ENCODE measurements at places on chromosomes 5 and 9. TPM values are rescaled to one million over a fixed set of nuclear protein-coding genes. Genes with fewer than 3 reads are reported as not detected.

GRCh38 chr5:126523818-126524510, 71.1 kb downstream of the ALDH7A1 start:
- H3K4me3 ChIP-seq: no peak overlapping the region
- no peaks in the 10 kb centered on the region for H3K27me3 ChIP-seq
- H3K36me3 ChIP-seq: no peaks in the 10 kb centered on the region
- peaks cover 9% of the 10 kb centered on the region for H3K4me1 ChIP-seq
- DNase-seq: no peak

KCNIP1 gene
- 7.0 TPM for total RNA-seq

- H3K4me1 ChIP-seq: no peaks in the 10 kb centered on the region
- H3K27me3 ChIP-seq: no peaks in the 10 kb centered on the region
- H3K36me3 ChIP-seq: no peaks in the 10 kb centered on the region
- H3K27ac ChIP-seq: peak overlapping the region; percentile 95
- no peak for DNase-seq
- H3K4me3 ChIP-seq: peak overlapping the region; percentile 94
These were observed 714 bp downstream of the SEC24A start for GRCh38 chr5:134649163-134649835.

DNA sequence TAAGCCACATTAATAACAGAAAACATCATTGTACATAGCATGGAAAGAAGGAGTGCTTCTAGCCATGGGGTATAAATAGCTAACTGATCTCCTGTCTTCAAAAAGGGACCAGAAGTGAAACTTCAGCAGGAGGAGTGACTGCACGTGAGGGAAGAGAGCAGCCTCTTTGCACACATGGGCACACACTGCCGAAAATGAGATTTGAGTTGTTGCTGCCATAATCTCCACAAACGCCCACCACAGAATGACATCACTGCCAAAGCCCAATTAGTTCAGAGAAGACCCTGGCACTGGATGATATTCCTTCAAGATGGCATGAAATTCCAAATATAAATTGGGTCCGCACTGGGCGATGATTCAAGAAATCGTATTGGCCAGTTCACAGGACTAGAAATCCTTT, 238.9 kb upstream of the NR4A3 start:
- DNase-seq: no peak
- H3K4me3 ChIP-seq: no peak overlapping the region
- no peak overlapping the region for H3K27ac ChIP-seq
- no peaks in the 10 kb centered on the region for H3K36me3 ChIP-seq

DNA sequence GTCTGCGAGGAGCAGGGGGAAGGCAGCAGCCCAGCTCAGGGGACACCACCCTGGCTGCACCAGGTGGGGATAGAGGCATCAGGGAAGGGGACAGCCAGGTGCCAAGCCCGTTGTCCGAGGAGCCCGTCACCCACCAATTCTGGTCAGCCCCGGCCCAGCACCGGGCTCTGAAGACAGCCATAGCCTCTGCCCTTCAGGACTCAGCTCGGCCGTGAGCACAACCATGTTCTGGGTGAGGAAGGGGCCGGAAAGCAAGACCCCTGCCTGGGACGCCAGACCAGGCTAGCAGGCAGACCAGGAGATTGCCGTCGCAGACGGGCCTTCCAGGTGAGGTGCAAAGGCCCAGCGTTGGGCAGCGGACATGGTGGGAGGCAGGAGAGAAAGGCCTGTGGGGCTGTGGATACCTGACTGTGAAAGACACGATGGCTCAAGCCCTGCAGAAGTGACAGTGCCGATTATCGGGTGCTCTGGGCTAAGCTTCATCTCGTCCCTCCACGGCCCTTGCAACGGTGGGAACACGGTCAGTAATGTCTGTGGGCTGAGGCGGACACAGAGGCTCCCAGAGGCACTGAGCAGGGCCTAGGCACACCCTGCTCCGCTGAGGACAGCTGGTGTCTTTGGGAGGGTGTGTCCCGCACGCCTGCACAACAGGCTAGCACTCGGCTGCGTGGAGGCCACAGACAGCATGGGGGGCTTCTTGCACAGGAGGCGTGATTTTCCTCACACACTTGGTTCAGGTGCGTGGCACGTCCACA, 36.5 kb downstream of the DBH start:
- DNase-seq: no peak
- H3K4me1 ChIP-seq: no peaks in the 10 kb centered on the region
- H3K4me3 ChIP-seq: no peak overlapping the region
- no peaks in the 10 kb centered on the region for H3K27me3 ChIP-seq
- no peaks in the 10 kb centered on the region for H3K36me3 ChIP-seq
- no peak overlapping the region for H3K27ac ChIP-seq

LAMC3 gene
- 58.5 TPM for total RNA-seq

DNA sequence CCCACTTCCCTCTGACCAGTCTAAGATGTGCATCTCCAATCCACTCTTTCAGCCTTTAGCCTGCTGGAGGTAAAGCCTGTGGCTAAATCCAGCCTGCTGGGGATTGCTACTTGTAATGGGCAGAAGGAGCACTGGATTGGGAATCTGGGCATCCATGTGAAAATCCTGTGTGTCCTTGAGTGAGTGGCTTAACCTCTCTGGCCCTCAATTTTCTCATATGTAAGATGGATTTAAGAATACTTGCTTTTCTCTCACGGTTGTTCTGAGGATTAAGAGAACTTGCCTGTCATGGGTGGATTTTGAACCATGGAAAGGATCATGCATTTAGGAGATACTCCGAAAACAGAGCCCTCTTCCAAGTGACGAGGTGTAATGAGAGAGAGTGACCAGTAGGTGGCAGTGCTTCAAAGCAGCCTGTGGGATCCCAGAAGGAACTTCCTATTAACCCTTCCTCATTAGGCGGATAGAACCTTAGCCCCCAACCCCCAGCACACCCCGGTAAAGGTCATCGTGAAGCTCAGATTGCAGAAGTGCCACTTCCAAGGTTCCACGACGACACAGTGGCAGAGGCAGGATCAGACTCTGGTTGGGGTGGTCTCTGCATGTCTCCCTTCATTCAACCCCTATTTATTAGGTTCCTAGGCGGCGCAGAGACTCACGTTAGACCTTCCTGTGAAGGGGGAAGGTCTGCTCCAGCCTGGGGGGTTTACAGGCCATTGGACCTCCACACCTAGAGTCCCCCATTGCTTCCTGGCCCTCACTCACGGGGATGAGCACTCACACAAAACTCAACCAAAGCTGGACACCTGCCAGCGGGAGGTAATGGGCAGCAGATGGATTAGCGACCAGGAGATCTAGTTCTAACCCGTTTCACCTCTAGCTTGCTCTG, 68.7 kb upstream of the ZNF618 start:
- no peaks in the 10 kb centered on the region for H3K27me3 ChIP-seq
- peak; percentile 56 for DNase-seq
- no peak overlapping the region for H3K4me3 ChIP-seq
- H3K4me1 ChIP-seq: no peaks in the 10 kb centered on the region
- no peak overlapping the region for H3K27ac ChIP-seq

GMCL2 gene
- not detected for total RNA-seq

GRCh38 chr9:130301483-130302286, 36.1 kb downstream of the HMCN2 start:
- H3K4me1 ChIP-seq: no peaks in the 10 kb centered on the region
- no peaks in the 10 kb centered on the region for H3K36me3 ChIP-seq
- no peaks in the 10 kb centered on the region for H3K27me3 ChIP-seq
- peak overlapping the region; percentile 76 for H3K27ac ChIP-seq
- peak; percentile 87 for DNase-seq
- no peak overlapping the region for H3K4me3 ChIP-seq

DND1 gene
- 0.59 TPM for total RNA-seq
